Foreskin fibroblast (primary cell): ENCODE measurements at places on chromosomes 5 and 9.

GRCh38 chr5:147643142-147643541 is 133.3 kb upstream of the DPYSL3 start:
- no peak for DNase-seq

DNA sequence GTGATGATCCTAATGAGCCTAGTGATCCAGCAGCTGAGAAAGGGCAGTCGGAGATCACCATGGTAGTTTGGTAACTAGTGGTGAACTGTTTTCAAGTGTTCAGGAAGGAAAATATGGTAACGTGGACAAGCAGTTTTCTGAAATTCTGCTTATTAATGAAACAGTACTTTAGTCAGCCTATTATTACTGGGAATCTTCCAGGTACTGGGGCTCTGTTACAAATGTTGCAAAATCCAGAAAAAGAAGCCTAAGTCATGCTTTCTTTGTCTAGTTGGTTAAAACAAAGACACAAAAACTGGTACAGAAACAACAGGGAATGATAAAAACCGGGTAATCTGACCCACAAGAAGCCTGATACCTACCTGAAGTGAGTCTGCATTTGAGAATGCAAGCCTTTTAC is 18.2 kb downstream of the TTC23L start:
- no peak for DNase-seq

GRCh38 chr5:7329712-7330111 is 66.2 kb upstream of the ADCY2 start:
- no peak for DNase-seq

- no peak for DNase-seq
Observed at GRCh38 chr9:137166380-137167229, 3.2 kb downstream of the LRRC26 start.

DNA sequence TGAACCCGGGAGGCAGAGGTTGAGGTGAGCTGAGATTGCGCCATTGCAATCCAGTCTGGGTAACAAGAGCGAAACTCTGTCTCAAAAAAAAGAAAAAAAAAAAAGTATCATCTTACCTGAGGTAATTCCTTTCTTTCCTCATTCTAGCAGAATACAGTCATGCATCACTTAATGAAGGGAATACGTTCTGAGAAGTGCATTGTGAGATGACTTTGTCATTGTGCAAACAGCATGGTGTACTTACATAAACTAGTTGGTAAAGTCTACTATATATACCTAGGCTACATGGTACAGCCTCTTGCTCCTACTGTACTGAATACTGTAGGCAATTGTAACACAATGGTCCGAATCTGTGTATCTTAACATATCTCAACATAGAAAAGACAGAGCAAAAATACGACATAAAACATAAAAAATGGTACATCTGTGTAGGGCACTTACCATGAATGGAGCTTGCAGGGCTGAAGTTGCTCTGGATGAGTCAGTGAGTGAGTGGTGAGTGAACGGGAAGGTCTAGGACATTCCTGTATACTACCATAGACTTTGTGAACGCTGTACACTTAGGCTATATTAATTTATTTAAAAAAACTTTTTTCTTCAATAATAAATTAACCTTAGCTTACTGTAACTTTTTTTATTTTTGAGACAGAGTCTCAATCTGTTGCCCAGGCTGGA is 100.4 kb downstream of the GLDC start:
- DNase-seq, result no peak

DNA sequence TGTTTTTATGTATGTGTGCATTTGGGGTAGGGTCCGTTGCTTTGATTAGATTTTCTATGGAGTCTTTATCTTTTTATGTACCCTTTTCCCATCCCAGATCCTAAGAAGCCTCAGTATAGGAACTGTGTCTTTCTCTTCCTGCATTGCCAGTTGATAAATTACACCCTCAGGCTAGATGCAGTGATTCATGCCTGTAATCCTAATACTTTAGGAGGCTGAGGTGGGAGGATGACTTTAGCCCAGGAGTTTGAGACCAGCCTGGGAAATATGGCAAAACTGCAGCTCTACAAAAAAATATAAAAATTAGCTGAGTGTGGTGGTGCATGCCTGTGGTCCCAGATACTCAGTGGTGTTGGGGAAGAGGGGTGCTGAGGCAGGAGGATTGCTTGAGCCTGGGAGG is 40.2 kb downstream of the NLN start:
- DNase-seq, result no peak

- peak; percentile 89 for DNase-seq
Observed at GRCh38 chr9:115263371-115264075, 145.6 kb upstream of the TNC start.

DNA sequence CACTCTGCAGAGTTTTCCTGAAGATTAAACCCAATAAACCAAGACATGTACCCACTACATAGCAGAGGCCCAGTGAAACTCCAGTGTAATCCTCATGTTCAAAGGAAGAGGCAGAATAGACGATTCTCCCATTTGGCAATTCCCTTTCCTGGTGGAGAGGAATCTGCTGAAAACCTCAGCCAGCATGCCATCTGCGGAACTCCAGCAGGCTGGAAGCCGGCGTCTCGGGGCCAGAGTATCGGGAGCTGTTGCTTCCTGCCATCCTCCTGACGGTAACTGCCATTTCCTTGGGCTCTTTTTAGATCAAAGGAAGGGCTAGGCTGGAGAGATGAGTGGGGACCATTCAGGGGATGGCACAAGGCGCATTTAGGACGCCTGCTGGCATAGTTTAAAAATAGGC is 20.5 kb downstream of the NEURL1B start:
- no peak for DNase-seq
